HS-27A (cell line): ENCODE measurements at places on chromosomes 4 and X.
A peak's percentile ranks its signal among the peaks of the same experiment; 100 is the strongest.

DNA sequence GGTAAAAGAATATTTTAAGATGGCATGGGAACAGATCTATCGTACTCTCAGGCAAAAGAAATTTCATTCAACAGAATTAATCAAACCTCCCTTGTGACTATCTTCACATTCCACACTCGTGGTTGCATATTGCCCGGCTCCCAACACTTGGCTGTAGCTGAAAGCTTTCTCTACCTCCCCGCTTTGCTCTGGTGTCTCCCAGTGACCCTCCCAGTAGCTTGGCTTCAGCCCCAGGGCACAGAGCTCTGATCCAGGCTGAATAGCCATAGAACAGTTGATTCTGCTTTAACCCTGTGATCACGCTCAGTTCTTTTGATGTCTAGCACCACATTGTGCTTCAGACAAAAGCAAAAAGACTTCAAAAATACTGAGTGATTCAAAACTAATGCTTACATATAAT, 24.6 kb downstream of the SLC7A11 start:
- no peak for DNase-seq

DNA sequence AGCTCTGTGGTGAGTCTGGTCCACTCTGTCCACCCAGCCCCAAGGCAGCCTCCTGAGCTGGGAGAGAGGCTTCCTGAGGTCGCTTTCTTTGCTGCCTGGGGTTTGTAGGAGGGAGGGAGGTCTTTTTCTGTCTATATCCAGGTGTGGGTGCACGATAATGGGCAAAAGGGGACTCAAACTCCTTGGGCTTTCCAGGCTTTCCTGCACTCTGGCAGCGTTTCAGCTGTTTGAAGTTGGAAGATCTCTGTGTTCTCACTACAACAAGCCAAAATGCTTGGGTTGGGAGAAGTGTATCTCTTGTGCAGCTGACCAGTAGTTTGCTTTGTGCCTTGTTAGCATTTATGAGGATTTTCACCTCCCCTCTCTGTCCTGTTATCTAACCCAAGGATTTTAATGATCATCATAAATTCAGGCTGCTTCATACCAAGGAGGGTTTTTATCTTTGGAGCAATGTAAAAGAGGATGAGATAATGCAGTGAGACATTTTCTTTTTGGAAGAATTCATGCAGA, 126.3 kb downstream of the REPS2 start:
- DNase-seq, result no peak

DNA sequence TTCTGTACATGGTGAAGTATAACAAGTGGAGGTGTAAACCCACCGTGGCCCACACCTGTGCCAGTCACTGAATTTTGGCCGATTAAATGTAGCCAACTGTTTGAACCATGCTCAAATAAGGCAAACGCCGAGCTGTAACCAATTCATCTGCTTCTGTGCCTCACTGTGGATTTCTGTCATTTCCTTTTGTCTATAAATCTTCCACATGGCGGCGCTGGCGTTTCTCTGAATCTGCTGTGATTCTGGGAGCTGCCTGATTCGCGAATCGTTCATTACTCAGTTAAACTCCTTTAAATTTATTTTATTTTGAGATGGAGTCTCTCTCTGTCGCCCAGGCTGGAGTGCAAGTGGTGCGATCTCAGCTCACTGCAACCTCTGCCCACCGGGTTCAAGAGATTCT, 19.2 kb downstream of the SUPT20HL2 start:
- DNase-seq, result peak; percentile 1

DNA sequence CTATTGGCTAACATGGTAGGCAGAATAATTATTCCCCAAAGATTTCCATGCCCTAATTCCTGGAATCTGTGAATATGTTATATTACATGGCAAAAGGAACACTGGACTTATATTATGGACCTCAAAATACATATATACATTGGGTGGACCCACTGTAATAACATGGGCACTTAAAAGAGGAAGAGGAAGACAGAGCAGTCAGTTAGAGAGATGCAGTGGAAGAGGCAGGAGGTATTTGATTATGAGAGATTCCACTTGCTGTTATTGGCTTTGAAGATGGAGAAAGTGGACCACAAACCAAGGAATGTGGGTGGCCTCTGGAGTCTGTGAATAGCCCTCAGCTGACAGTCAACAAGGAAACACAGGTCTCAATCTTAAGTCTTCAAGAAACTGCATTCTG, 14.0 kb upstream of the ART3 start:
- DNase-seq, result no peak

- DNase-seq, result no peak
These were observed 88.2 kb upstream of the TNIP3 start for GRCh38 chr4:121252224-121252806.

- DNase-seq, result no peak
These were observed 276.8 kb downstream of the ZNF674 start for GRCh38 chrX:46268412-46268811.

DNA sequence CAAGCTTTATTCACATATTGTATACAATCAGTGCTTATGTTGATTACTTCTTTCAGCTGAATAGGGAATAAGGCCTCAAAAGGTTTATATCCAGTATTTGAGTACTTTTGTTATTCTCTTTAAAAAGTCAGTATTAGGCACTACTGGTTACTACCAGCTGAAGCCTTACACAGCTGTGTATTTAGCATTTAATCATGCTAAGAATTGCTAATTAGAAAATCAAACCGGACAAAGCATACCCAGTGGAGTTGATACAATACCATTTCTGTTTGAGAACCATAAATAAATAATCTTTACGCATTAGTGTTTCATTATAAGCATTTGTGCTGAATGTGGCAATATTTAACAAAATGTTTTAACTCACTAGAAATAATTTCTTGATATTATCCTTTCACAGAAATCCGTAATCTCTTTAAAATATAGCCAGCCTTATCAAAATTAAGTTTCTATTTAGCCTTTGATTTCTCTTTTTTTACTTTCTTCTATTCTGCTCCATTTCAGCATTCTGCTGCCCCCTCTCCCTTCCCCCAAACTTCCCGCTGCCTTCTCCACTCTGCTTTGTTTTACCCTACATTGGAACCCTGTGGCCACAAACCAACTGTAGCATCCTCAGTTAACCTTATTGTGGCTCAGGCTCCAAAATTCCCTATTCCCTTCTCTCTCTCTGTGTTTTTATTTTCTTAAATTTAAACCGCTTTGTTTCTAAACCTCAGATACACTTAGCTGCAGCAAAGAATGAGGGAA, 37.8 kb downstream of the UGT8 start:
- DNase-seq, result no peak

GRCh38 chr4:145720656-145721055, 40.7 kb downstream of the C4orf51 start:
- no peak for DNase-seq

GRCh38 chr4:71198958-71199357, 139.9 kb upstream of the SLC4A4 start:
- no peak for DNase-seq

DNA sequence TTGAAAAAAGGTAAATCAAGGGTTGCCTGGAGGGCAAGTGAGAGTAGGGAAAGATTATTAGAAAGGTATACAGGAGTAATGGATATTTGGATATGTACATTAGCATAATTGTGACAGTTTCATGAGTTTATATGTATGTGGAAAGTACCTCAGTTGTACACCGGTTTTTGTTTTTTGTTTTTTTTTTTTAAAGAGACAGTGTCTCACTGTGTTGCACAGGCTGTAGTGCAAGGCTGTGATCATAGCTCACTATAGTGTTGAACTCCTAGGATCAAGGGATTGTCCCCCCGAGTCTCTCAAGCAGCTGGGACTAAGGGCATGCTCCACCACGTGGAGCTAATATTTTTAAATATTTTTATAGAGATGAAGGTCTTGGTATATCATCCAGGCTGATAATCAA, 15.3 kb upstream of the HPGD start:
- no peak for DNase-seq

DNA sequence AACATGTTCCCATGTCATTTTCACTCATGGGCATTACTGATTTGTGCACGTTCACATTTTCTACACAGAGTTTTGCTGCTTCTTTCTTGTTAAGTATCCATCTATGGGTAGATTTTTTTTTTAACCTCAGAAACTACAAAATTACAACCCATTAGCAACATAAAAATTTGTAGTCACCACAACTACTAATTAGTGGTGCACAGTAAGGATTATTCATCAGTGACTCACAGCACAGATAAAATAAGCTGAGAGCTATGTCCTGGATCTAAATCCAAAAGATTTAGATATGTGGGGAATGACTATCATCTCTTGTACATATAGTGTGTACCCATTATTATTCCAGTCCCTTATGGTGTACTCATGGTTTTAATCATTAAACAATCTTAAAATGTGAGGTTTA, 19.7 kb upstream of the AMELX start:
- no peak for DNase-seq

GRCh38 chr4:54539500-54540029, 118.2 kb upstream of the KIT start:
- no peak for DNase-seq
